ENCODE measurements at places on chromosomes 3 and 15.

DNA sequence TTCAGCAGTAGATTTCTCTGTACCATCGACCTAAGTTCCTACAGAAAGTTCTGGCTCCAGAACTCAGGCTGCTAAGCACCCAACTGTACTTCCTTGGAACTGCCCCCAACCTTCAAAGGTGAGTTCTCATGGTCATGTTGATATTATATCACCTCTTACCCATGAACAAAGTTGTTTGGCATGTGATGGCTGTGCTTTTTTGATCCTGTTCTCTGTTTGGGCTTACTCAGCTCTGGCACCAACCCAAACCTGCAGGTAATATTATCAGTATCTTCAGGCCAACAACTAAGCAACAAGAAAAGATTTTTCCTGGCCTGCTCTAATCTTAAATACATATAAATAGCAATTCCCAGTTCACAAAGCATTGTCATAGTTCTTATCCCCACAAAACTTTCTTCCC lies 318.7 kb upstream of the LMCD1 start:
- no peak for DNase-seq

DNA sequence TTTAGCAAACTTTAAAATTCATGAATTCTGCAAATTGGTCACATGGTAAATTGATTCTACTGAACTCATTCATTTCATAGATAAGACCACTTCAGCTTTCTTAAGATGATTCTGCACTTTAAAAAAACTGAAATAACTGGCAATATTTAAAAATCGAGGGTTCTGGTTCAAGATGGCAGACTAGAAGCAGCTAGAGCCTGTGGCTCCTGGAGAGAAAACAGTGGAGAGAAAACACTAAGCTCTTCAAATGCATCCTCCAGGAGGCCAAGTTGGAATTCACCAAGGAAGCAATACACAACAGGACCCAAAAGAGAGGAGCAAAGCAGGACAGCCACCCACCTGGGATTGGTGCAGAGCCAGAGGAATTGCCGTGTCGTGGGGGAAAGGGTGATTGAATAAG lies 132.1 kb downstream of the SPATA16 start:
- DNase-seq: no peak

- no peak for DNase-seq
Measured at GRCh38 chr3:176632925-176633324, 564.4 kb downstream of the TBL1XR1 start.

- no peak for DNase-seq
Measured at GRCh38 chr3:27224197-27224596, 145.0 kb downstream of the NEK10 start.

DNA sequence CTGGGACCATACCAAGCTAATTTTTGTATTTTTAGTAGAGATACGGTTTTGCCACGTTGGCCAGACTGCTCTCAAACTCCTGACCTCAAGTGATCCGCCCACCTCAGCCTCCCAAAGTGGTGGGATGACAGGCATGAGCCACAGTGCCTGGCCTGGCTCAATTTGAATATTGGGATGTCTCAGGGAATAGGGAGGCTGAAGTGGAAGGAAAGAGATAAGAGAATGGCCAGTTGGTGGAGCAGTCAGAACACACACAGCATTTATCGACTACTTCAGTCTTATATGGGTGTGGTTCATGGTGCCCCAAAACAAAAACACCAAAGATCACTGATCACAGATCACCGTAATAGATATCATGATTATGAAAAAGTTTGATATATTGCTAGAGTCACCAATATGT lies 144.4 kb downstream of the GMNC start:
- DNase-seq: no peak

GRCh38 chr3:134339913-134340312 lies 34.3 kb downstream of the AMOTL2 start:
- DNase-seq: no peak

DNA sequence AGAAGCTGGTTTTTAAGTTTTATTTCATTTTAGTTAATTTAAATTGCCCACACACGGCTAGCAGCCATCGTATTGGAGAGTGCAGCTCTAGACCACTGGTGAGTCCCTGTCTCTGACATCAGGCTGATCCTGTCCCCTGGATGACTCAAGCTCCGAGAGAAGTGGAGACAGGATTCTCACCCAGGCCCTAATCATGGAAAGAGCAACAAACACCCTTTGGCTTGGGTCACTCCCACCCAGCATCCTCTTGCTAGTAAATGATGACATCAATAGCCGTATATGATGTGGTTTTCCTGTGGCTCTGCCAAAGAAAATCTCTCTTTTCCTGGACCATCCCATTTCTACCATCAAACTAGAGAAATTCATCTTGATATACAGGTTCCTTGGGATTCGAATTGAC lies 182.2 kb downstream of the NTRK3 start:
- DNase-seq: no peak

DNA sequence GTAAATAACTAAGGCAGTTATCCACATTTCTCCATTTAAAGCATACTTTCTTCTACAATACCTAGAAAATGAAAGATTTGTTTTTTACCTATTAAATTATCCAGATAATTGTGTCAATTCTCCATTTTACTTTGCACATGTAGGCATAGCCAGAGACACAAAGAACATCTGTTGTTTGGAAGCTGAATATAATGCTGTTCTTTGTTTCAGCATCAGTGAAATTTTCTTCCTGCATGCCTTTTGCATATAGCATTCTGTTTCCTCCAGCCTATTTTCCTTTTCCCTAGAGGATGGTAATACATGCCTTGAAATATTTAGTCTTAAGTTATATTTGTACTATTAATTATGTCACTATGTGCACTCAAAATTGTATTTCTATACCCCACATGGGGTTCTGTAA lies 233.7 kb downstream of the CNTN6 start:
- no peak for DNase-seq

DNA sequence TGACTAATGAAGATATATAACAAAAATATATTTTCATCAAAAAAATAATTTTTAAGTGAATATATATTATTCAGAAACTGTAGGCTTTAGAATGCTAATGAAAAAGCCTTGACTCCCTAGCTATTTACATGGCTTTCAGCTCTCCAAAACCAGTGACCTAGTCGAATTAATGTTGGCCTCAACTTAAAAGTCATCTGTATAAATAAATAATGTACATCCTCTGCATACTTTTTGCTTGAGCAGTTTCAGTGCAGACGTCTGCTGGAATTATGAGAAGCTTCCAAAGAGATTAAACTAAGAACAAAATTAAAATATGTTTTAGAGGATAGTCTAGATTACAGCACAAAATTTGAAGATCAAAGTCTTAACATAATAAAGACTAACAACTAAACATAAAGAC lies 520.4 kb upstream of the ALCAM start:
- DNase-seq: no peak

- no peak for DNase-seq
Measured at GRCh38 chr3:130693314-130693713, 53.3 kb downstream of the PIK3R4 start.

- no peak for DNase-seq
Measured at GRCh38 chr3:144737281-144737680, 765.7 kb downstream of the DIPK2A start.

- no peak for DNase-seq
Measured at GRCh38 chr15:81021321-81021720, 20.6 kb downstream of the TLNRD1 start.

DNA sequence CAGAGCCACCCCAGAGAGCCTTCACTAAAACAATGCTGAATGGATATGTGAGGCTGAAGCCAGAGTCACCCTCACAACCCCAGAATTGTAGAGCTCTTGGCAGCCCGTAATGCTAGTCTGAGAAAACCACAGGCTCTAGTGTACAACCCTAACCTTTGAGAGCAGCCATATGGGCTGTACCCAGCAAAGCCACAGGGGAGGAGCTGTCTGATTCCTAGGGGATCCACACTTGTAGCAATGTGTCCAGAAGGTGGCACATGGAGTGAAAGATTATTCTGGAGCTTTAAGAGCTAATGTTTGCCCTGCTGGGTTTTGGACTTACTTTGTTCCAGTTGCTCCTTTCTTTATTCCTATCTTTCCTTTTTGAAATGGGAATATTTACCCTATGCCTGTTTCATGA lies 626.8 kb downstream of the GRM7 start:
- DNase-seq: no peak

DNA sequence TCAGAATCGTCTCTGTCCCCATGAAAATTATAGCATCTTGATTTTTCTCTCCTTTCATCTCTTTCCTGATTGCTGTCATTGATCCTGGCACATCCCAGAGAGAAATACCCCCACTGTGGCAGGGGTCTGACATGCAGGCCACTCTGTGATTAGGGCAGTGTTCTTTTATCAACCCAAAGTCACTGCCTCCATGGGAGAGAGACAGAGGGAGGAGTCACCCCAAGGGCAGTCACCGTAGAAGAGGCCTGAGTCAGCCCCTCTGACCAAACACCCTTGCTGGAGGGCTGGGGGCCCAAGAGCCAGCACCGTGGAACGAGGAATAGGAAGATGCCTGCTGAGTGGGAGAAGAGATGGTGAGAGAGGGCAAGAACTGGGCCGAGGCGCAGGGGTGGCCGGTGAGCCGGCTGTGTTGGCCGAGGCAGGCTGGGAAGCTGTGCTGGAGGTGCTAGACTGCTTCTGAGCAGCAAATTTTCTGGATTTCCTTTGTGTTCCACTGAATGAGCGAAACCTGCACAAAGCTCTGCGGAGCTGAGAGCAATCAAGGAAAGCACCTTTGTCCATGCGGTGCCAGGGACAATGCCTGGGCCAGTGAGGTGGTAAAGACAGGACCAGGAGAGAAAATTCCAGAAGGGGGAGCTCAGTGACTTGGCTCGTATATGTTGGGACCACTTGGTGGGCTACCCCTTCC lies 103.8 kb downstream of the ADCY5 start:
- DNase-seq: no peak

DNA sequence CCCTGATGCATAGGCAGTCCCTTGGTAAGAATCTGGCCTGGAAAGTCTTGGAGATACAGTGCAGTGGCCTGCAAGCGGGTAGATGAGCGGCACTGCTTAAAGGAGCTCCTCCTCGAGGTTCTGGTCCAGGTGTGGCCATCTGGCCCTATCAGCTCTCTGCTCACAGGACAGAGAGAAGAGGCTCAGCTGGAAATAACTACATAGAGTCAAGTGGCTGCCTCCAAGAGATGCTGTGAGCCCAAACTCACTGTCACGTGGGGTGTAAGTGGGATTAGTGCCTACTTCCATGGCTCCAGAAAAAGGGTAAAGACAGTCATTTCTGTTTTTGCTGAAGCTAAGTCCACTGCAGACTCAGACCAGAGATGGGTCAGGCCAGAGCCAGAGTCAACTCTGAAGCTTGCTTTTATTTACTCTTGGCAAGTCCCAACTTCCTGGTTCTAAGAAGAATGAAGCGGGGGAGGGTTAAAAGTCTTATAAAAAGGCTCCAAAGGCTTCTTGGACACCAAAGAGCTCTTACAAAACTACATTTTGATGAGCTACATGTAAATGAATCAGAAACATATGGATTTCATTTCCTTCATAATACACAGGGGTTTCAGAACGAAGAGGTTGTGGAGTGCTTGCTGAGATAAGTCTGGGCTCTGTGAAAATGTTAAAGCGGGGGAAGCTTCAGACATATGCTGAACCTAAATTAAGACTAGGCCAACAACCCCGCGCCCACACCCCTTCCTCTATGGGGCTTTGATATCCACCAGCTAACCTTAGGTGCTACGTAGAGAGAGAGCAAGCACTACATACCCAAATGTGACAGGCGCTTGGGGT lies 77.1 kb downstream of the PDZRN3 start:
- no peak for DNase-seq

- no peak for DNase-seq
Measured at GRCh38 chr3:138890555-138891187, 55.9 kb upstream of the PIK3CB start.

DNA sequence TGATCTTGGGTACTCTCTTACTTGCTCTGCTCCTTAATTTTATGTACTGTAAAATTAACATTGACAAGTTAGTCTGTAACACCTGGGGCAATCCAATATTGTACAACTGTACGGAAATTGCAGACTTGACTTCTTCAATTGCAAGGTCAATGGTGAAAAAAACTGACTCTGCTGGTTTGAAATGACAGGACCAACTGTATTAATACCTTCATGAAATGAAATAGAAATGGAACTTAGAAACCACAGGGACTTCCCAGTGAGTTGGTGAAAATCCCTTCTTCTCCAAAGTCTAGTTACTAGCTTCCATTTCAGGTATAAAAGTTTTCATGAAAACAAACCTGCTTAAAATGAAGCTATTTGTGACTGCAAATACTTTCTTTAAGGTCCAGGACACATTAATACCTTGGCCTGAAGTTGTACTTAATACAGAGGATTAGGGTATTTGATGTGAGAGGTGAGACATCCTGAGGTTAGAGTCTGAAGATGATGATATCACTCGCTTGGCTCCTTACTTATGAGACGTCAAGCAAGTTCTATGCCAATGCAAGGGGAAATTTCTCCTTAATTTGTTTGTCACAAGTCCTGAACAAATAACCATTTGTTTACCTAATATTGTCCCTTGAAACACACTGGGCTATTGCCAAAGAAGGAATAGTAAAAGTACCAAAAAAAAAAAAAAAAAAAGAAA lies 226.2 kb upstream of the TP63 start:
- DNase-seq: no peak

DNA sequence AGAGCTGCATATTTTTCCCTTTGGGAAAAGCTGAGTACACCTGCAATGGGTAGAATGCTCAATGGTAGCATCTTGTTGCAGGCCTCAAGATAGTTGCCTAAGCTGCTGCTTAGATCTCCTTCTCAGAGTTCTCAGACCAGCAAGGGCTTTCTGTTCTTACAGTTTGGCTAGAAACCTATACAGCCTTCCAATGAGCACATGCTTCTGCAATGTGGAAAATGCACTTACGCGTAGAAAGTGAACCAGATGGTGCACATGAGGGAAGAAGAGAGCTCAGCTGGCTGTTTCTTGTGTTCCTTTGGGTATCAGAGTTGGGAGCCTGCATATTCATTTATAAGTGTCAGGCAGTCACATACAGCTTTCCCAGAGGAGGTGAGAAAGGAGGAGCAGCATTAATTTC lies 136.4 kb downstream of the B3GALNT1 start:
- no peak for DNase-seq

DNA sequence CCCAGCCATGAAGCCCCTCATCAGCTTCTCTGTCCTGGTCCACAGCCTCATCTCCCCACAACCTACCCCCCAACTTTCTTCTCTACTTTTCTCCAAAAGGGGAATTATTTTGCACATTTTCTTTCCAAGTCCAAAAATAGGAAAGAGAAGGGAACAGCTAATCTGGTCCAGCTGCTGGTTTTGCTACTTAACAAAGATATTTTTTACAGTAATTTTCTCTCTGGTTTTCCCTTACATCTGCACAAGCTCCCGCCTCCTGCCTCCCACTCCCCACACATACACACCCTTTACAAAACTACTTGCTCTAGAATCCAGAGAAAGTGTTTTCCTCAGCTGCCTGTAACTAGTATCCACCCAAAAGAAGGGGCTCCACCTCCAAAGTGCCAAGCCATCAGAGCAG lies 177.2 kb downstream of the POLR2M start:
- DNase-seq: no peak
